ENCODE measurements at places on chromosomes 11 and 22. TPM values are rescaled to one million over a fixed set of nuclear protein-coding genes. Genes with fewer than 3 reads are reported as not detected.
A peak's percentile ranks its signal among the peaks of the same experiment; 100 is the strongest.

- H3K36me3 ChIP-seq = no peaks in the 10 kb centered on the region
- peaks cover 73% of the 10 kb centered on the region for H3K4me1 ChIP-seq
- H3K4me3 ChIP-seq = no peak overlapping the region
- peak overlapping the region; percentile 81 for H3K27ac ChIP-seq
These were observed 14.7 kb downstream of the TBC1D10A start for GRCh38 chr22:30312053-30312452.

The SMCO4 gene
- polyA plus RNA-seq = 102 TPM

DNA sequence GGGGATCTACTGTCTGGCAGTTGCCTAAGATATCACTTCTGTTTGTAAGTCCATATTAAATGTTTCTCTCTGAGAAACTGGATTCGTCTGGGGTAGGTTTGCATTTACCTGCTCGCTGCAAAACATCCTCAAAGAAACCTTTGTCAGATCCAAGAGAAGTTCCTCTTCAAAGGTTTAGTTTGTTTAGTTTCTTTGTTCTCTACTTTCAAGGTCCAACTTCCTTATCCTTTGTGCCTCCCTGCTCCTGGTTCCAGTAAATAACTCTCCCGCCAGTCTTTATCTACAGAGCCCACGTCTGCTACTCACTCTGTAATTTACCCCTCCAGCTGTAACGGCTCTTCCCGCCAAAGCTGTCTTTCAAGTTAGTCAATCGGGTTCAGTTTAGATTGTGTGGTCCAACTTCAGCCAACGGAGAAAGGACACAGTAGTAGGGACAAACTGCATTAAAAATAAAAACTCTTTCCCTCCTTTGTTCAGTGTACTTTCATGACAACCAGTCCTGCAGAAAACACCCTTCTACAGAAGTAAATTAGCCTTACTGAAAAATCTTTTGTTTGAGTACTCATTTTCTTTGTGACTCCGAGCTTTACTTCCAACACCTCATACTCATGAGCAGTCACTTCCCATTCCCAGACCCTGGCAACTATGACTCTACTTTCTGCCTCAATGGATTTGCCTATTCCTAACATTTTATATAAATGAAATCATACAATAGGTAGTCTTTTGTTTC lies 41.0 kb downstream of the TMPRSS5 start:
- H3K36me3 ChIP-seq = no peaks in the 10 kb centered on the region
- no peak for DNase-seq
- H3K27ac ChIP-seq = no peak overlapping the region
- H3K4me1 ChIP-seq = no peaks in the 10 kb centered on the region

The CLMP gene
- 1.2 TPM for polyA plus RNA-seq

DNA sequence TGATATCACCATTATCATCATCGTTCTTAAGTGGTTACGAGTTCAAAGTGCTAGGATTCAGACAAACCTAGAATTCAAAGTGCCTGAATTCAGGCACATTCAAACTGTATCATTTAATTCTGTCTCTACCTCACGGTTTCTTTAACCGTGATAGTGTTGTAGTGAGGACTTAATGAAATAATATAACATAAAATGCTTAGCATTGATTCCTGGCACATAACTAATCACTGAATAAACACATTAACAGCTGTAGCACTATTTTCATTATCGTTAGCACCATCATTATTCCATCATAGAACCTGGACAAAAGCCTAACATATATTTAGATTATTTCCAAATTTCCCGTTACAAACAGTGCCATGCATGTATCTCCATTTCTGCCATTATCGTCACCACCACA lies 102.0 kb downstream of the WNT11 start:
- H3K4me1 ChIP-seq = no peaks in the 10 kb centered on the region
- no peaks in the 10 kb centered on the region for H3K36me3 ChIP-seq
- H3K27ac ChIP-seq = no peak overlapping the region
- no peaks in the 10 kb centered on the region for H3K27me3 ChIP-seq
